NCI-H1930 (cell line): ENCODE measurements at places on chromosomes 3 and 15.

- no peak for DNase-seq
These were observed 80.2 kb downstream of the DNASE1L3 start for GRCh38 chr3:58130591-58130990.

DNA sequence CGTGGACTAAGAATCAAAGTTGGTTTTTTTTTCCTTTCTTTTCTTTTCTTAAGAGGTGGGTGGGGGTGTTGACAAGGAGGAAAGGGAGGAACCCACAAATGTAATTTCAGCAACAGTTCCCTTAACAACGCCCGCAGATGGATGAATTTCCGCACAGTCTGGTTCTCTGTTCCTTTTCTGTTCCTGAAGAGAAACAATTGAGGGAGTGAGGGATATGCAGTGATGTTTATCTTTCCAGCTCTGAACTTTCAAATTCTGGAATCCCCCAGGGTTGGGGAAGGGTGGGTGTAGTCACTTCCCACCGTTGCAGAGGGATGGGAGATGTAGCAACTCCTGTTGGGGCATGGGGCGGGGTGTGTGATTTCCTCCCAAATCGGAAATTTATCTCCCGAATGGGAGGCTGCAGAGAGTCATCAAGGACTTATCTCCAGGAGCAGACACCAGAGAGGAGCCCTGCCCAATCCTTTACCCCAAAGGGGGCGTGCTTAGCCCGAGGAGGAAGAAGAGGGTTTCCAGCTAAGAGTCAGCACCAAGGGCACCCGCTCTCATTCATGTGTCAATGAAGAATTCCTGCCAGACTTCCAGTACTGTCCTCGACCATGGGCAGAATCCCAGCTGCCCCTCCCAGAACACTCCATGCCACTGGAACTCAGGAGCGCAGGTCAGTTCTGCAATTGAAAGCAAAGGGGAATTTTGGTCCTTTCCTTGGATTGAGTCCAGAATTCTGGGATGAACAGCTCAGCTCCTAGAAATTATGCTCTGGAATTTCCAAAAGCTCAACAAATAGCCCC lies 35.0 kb upstream of the CFAP161 start:
- no peak for DNase-seq

- no peak for DNase-seq
These were observed 15.4 kb downstream of the LRIG1 start for GRCh38 chr3:66485291-66485968.

DNA sequence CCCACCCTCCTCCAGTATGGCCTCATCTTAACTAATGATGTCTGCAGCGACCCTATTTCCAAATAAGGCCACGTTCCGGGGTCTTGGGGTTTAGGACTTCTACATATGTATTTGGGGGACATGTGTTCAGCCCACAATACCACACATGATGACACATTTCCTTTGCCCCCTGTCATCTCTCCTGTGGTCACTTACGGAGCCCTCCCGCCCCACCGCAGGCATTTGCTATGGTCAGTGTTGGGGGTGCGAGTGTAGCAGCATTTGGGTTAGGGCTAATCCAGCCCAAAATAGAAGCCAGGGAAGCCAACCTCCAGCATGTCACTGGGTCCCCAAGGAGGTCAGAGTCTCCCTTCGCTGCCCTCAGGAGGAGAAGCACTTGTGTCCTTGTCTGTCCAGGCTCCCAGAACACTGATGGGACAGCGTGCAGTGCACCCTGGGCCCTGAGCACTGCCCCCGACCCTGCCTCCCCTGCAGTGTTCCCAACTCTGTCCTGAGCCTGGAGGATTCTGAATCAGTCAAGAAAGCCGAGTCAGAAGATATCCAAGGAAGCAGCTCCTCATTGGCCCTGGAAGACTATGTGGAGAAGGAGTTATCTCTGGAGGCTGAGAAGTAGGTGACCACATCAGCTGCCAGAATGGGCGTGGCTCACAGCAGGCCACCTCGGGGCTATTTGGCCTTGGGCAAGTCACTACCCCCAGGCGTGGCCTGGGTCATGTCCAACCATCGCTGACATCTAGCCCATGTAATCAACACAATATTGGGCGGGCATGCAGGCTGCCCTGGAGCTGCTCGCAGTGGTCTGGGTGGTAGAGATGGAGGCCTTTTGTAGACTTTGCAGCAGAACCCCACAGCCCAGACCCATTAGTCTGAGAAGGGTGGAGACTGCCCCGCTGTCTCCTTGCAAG lies 46.9 kb upstream of the FGD5 start:
- DNase-seq: no peak

- DNase-seq: no peak
These were observed 247.3 kb downstream of the OCA2 start for GRCh38 chr15:27851858-27852210.

GRCh38 chr3:116064646-116065045 lies 380.6 kb downstream of the LSAMP start:
- DNase-seq: no peak

GRCh38 chr3:16286751-16287543 lies 21.9 kb downstream of the OXNAD1 start:
- DNase-seq: no peak

DNA sequence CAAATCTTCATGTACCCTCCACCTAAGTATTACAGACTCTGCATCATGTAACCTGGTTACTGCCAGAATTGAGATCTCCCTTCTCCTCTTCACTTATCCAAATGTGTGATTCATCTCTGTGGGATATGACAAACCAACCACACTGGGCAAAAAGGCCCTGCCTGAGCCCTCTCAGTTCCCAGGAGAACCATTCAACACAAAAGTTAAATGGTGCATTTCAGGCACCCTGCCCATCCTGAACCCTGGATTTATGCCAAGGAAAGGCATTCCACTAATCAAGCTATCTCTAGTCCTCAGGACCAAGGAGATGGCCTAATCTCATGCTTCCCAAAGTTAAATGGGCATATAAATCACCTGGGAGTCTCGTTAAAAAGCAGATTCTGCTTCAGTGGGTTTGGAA lies 108.5 kb downstream of the TNIK start:
- DNase-seq: no peak
